SJSA1 (cell line): ENCODE measurements at places on chromosomes 5 and 9.
A peak's percentile ranks its signal among the peaks of the same experiment; 100 is the strongest.

DNA sequence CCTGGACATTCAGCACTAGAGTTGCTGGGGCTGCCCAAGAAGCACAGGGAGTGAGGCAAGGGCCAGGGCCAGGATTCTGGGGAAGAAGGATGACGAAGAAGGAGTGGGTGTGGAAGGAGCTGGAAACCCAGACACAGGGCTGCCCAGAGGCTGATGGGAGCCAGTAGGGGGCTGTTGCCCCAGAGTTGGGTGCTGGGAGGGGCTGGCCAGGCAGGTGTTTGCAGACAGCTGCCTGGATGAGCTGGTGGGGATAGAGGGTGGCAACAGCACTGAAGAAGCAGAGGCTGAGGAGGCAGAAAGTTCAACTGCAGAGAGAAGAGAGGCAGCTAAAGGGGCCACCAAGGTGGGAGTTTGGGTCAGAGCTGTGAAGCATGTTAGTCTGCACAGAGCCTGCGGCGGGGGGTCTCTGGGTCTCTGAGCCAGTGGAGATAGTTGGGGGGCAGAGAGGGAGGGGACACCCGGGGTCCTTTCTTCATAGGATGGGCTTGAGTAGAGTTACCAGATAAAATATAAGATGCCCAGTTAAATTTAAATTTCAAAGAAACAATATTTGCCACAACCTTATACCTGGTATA, 2.5 kb upstream of the AQP7 start:
- DNase-seq, result no peak

DNA sequence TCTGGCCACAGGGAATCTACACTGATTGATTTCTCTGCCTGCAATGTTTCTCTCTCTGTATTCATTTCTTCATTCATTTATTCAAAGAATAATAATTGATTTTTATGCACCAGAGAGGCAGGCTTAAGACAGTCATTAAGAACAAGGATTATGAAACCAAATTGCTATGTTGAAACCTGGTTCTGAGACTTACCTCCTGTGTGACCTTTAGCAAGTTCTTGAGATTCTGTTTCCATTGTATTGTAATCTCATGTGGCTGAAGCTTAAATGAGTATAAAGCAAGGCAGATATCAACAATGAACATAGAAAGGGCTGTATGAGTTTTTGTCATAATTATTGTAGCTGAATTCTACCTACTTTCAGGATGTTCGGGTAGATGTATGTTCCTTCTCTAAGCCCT, 129.6 kb upstream of the GRIA1 start:
- no peak for DNase-seq

DNA sequence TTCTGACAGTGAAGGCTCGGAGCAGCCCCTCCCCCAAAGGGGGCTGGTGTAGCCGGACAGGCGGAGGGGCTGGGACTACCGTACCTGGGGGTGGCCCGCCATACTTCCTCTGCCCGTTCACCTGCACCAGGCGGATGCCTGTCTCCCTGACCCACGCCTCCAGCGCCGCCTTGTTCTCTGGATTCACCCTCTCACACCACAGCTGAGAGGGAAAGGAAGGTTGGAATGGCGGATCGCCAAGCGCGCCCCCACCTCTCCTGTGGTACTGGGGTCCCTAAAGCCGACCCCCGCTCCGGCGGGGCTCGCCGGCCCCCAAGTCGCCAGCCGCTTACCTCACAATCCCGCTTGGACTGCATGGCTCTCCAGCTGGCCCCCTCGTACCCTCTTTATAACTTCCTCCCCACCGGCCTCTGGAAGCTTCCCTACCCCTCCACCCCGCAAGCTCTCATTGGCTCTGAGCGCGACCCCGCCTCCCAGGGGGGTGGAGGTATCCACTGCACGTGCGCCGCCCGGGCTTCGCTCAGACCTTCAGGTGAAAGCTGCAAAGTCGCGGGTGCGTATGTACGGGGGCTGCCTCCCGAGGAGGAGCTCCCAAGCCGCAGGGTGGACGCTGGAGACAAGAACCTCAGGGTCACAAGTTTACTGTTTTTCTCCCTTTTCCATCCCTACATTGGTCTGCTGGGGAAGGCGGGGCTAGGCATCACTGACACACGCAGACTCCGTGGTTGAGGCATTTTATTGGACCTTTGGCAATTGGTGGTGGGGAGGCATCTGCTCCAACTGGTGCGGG, at the start of gene DND1:
Gene DND1, minus strand, starts transcription at position 390 of the 790 bp plus-strand sequence. Its CDS starts 34 bp downstream, at position 356.
- no peak for DNase-seq

GRCh38 chr9:135105211-135105745, 17.8 kb downstream of the OLFM1 start:
- DNase-seq, result no peak

GRCh38 chr9:124215368-124215910, 42.3 kb upstream of the NEK6 start:
- no peak for DNase-seq

DNA sequence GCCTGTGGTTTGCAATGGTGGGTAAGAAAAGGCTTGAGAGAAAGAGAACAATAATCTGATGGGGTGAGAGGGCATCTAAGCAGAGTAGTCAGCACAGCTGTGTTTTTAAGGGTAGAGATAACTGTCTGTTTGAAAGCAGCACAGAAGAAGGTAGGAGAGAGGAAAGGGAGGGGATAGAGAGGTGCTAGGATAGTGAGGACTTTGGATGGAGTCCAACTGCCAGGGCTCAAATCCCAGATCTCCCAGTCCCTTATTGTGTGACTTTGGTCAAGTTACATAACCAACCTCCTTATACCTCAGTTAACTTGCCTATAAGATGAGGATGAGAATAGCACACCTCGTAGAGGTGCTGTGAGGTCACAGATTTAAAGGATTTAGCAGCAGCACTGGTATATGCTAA, 55.6 kb downstream of the GPR21 start:
- no peak for DNase-seq

DNA sequence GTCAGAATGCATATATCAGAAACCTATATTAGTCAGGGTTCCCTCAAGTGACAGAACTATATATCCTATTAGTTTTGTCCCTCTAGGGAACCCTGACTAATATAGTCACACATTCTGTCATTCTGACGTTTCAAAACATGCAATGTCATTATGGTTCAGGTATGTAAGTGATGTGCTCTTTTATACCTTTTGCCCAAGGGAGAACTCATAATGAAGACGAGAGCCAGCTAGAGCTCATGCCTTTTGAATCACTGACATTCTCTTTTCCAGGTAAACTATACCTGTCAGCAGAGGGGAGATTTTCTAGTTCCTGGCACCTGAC, 576.7 kb downstream of the LRRC70 start:
- no peak for DNase-seq

GRCh38 chr5:101174981-101175380, 271.9 kb upstream of the ST8SIA4 start:
- DNase-seq, result no peak

DNA sequence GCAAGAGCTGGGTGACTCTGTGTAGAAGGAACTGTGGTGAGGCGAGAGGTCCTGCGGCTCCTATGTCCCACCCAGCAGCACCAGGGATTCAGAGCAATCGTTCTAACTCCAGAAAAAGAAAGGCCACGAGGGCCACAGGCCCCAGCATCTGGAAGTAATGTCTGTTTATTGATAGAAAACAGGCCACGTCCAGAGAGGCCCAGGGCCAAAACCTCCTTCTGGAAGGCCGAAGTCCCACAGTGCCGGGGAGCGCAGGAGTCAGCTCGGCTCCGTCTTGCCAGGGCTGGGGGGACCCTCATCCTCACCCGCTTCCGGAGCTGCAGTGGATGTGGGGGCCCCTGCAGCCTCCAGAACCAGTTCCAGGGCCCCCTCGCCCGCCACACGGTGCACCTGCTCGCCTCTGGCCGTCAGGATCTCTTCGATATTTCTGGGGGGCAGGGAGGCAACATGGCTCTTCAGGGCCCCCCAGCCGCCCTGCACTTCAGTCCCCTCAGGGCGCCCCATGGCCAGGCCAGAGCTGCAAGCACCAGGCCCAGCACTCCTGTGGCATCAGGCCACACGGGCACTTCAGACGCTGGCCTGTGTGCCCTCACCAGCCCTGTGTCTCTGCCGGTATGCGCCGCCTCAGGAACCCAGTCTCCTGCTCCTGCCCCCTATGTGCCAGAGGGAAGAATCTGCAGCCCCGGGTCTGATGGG, 1.6 kb downstream of the DNLZ start:
- no peak for DNase-seq

GRCh38 chr9:133133681-133134387, 12.8 kb upstream of the RALGDS start:
- peak; percentile 95 for DNase-seq

DNA sequence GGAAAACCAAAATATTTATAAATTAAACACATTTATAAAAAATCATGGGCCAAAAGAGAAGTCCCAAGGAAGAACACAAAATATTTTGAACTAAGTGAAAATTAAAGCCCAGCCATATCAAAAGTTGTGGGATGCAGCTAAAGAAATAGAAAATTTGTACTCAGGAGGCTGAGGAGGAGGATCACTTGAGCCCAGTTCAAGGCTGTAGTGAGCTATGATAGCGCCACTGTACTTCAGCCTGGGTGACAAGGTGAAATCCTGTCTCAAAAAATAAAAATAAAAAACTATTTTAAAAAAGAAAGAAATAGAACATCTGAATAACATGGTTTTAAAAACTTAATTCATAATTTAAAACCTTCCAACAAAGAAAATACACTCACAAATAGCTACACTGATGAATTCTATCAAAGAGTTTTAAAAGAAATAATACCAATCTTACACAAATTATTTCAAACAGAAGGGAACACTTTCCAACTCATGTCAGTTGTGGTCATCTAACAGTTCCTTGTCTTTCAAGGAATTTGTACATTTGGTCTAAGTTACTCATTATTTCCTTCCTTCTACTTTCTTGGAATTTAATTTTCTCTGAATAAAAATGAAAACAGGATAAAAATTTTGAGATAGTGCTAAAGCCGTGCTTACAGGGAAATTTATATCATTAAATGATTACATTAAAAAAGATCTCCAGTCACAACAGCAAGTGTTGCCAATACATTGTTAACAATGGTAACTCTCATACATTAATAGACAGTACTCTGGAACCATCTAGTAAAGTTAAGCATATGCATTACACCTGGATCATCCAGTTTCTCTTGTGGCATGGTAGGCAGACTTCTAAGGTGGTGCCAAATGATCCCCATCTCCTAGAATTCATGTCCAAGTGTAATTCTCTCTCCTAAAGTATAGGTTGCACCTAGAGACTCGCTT, 17.8 kb downstream of the PTBP3 start:
- DNase-seq, result no peak

DNA sequence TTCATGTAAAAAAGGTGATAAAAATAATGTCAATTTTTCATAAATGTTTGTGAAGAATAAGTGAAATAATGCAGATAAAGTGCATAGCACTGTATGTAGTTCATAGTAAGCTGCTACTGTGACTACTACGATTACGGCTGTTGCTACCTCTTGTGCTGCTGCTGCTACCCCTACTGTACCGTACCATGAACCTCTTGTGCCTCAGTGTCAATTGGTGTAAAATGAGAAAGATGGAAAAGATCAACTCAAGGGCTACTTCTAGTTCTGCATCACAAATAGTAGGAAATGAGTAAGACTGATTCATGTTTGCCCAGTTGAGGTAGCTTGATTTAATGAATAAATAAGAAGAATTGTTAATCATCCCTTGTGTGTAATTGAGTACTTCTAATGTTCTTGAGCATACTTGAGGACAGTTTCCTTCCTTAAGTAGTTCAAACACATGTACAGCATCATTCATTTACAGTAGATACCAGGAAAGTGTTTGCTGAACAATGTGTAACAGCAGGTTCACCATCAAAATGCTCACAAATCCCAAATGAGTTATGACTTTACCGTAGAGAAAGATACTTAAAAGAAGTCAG, 200.0 kb upstream of the ATP10B start:
- DNase-seq, result no peak

GRCh38 chr5:116668390-116668789, 93.8 kb upstream of the SEMA6A start:
- no peak for DNase-seq

- DNase-seq, result no peak
These were observed 159.8 kb downstream of the PALM2AKAP2 start for GRCh38 chr9:109939698-109940342.

DNA sequence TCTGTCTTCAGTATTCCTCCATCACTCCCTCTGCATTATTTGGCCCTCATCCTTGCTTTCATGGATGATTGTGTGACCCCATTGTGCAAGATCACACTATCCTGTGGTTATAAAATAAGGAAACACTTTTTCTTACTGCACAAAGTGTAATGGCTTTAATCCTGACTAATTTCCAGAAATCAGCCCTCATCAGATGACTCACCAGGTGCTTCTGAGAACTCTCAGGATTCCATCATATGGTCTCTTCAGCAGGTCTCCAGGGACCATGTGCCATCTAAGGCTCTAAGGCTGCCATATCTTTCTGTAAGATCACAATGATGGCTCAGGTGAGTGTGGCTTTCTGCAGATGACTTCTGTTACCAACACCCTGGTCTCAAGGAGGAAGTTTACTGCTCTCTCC, 27.3 kb upstream of the FER start:
- DNase-seq, result no peak

DNA sequence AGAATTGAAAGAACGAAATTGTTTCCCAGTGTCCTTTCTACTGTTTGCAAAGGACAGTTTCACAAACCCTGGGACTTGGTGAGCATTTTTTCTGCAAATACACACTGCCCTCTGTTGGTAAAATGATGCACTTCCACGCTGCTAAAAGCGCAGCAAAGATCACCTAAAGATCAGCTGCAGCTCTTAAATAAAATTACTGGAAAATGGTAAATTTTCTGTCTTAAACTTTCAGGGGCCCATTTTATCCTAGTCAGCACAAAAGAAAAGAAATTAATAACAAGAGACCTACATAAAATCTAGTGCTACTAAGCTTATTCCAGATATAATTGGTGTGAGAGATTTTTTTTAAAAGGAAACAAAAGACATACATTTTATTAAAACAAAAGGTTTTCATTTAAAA, 566.0 kb downstream of the CAAP1 start:
- DNase-seq, result no peak

DNA sequence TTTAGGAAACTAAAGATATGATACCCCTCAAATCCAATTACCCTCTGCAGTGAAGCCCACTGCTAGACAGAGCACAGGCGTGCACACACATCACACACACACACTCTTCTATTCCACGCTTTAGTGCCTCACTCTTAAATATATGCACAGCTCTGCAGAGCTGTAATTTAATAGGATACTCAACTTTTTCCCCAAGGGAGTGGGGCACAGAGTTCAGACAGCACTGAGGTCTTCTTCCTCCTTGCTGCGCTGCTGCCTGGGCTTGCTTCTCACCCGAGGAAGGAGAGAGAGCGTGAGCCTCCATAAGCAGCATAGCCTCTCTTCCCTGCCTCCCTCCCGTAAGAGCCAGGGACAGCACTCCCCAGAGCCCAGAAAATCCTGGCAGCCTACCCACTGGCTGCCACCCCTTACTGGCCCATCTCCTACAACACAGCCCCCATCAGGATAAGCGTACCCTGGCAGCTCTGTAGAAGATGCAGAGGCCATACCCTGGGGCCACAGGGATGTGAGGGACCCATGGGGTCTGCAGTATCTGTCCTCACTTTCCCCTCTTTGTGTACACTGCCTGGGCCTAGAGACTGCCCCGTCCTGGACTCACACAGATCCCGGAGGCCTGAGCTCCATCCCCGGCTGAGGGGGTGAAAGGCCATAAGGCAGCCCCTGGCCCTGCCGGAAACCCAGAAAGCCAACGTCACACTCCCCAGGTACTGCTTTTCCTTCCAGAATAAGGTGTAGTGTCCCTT, 102.1 kb downstream of the C5orf15 start:
- no peak for DNase-seq
